D341Med (cell line): ENCODE measurements at places on chromosomes 5 and 9.

GRCh38 chr9:88321764-88322163, 66.5 kb upstream of the SPIN1 start:
- DNase-seq, result no peak

DNA sequence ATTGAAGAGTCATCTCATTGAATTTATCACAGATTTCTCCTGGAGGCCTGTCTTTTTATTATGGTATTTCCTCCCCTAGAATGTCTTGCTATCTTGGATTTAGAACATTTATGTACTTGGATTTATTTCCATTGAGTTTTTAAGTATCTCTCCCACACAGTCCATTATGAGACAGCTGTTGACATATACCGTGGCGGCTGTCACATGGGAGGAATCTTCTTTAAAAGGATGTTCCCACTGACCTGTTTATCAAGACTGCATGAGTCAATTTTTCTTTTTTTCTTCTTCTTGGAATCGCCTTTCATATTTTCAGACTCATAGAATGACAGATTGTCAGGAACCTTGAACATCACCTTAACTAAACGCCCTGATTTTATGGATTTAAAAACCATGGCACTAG, 2.9 kb upstream of the CAVIN4 start:
- no peak for DNase-seq

- DNase-seq, result no peak
Observed at GRCh38 chr9:135146241-135146640, 58.8 kb downstream of the OLFM1 start.

- no peak for DNase-seq
Observed at GRCh38 chr5:126599499-126599898, 1.2 kb upstream of the PHAX start.

- DNase-seq, result no peak
Observed at GRCh38 chr9:133798160-133798559, 60.0 kb upstream of the SARDH start.

GRCh38 chr9:3526997-3527940, 1.5 kb upstream of the RFX3 start:
- DNase-seq, result peak; percentile 48

DNA sequence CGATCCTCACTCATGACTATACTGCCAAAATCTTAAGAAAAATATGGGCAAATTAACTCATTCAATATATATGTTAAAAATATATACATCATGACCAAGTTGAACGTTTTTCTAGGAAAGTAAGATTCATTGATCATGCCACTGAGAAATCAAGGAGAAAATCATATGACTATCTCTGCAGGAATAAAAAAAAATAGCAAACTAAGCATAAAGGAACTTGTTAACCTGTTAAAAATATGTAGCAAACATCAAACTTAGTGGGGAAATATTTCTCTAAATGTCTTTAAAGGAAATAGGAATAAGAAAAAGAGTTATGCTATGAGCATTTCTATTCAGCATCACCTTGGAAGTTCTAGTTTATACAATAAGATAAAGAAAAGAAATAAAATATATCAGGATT, 302.4 kb downstream of the GLIS3 start:
- DNase-seq, result no peak

- no peak for DNase-seq
Observed at GRCh38 chr5:127754706-127755105, 51.5 kb downstream of the CCDC192 start.

DNA sequence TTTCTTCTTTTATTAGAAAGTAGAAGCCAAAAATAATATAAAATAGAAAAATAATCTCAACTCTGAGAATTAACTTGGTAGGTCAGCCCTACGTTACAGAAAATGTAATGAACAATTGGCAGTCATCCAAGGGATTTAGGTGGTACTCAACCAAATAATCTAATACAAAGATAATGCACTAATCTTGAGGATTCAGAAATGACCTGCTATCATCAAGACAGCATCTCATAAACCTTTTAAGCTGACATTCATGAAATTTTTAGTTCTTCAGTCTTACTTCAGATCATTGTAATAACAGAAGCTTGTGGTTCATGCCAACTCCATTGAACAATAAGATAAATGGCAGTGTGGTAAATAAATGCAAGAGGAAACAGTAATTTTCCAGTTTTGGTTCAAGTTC, 1058.0 kb downstream of the MAT2B start:
- peak; percentile 5 for DNase-seq

- no peak for DNase-seq
Observed at GRCh38 chr5:177232761-177233160, 70.8 kb downstream of the RAB24 start.

DNA sequence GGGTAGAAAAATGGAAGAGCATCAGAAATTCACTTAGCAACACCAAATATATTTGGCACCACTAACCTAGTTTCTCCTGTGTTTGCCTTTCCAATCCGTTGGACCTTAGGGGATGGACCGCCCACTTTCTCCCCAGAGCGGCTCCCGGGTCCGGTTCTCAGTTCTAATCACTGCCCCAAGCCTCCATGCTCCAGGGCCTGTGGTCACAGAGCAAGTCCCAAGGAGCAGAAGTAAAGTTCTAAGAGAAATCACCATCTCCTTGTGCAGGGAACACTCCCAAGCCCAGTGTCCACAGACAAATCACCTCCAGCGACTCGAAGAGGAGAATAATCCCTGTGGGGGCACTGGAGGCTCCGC, 728 bp upstream of the SLC1A1 start:
- DNase-seq, result no peak

DNA sequence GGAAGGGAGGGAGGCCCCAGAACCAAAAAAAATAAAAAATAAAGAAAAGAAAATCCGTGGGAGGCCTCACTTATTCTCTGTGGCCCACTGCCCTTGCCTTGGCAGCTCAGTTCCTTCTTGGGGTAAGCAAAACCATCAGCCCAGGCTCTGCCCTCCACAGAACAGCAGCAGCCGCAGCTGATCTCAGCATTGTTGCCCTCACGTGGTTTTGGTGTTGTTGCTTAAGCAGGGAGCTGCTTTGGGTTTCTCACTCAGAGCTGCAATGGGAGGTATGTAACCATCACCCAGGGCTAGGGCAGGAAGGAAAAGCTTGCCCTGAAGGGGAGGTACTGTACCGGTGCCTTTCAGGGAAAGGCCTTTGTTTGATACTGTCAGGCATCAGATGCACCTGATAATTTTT, 374.7 kb upstream of the WWC1 start:
- no peak for DNase-seq

DNA sequence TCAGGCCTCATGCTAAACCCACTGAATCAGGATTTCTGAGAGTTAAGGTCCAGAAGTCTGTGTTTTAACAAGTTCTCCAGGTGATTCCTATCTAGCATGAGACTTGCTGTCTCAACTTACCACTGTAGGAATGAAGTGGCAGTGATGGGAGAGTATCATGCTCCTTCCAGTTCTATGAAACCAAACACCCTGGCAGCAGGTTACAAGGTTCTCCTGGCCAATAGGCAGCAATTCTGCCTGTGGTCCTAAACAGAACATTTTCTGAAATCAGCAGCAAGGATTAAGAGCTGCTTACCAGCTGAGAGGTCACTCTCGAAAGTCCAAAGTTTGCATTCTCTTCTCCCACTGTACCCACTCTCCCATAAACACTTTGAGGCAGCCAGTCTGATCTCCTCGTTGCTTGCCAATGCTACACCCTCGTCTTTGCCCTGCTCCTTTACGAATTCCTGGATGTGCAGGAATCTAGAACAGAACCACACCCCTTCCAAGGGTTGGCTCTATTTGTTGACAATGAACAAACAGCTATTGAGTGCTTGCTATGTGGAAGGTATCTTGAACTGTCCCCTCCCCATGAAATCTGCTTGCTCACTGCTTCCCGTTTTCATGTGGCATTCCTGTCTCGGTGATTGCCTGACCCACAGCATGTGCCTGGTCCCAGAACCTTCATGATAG, 100.5 kb downstream of the TMEM174 start:
- DNase-seq, result no peak

- DNase-seq, result no peak
Observed at GRCh38 chr5:157520911-157521703, 54.5 kb downstream of the ADAM19 start.

- peak; percentile 70 for DNase-seq
Observed at GRCh38 chr9:107158321-107158720, 124.8 kb upstream of the RAD23B start.

DNA sequence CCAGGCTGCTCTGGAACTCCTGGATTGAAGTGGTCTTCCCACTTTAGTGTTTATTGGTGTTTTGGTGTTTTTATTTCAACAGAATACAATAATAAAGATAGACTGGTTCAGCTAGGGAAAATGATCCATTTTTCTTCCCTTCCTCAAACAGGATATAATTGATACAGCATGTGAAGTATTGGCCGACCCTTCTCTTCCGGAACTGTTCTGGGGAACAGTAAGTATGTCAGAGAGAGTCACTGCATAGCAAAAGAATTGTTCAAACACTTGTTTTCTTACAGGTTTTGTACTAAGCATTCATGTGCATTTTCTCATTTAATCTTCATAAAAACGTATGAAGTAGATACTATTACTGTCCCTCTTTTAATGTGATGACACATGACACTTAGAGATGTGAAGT, 31.6 kb downstream of the NUP188 start:
- DNase-seq, result no peak

- DNase-seq, result no peak
Observed at GRCh38 chr5:16869821-16870796, 66.0 kb downstream of the MYO10 start.

DNA sequence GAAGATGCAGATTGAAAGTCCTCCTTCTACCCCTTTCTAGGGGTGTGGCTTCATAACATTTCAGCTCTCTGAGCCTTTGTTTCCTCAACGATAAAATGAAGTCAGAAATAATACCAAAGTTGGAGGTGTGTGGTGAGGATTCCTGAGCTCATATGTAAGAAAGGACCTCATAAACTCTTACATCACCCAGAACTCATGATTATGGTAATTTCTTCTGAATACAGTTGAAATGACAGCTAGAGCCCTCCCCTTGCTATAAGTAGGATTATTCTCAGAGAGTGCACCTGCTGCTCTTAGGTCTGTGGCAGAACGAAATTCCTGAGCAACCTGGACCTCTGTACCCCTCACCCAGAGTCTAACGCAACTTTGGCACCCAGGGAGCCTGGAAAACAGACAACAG, 291.4 kb upstream of the KLF4 start:
- DNase-seq, result no peak

DNA sequence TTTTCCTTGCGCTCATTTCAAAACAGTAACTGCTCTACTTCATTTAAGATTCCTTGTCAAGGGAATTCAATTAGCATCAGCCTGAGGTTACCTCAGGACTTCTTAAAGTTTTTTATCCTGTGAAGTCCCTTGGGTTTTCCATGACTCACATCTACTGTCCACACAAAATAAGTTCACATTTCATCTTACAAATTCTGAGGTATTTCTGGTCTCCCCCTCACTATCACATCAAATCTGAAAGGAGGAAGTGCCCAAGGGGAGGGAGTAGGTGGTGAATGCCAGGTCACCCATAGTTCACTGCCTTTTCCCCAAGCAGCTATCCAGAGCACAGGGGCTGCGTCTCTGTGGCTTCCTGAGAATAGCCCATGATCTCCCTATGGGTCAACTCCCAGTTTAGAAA, 227.1 kb upstream of the NREP start:
- no peak for DNase-seq

DNA sequence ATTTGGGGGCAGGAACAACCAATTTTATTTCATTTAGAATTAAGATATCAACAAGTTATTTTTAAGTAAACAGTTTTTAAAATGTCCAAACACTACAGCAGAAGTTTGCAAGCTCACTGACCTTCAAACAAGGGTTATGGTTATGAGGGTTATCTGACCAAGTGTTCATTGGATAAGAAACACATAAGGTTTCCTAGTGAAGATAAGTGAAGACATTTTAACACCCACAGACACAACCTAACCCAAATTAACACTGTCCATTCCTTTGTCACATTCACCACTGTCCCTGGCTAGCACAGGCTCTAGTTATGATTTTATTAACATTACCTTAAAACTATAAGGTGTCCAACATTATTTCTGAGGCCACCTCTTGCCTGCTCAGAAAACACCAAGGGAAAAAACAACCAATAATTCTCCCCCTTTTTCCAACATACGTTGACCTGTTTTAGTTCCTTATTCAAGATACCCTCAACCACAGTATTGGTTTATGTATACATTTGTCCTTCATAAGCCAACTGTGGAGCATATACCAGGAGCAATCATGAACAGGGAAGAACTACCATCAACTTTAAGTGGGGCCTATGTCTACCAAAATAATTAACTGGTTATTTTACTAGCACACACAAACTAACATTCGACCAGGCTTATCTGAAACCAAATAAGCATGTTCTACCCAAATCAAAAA, 4.0 kb downstream of the ETF1 start:
- DNase-seq, result no peak
